Dermis lymphatic vessel endothelial cell (primary cell): ENCODE measurements at places on chromosomes 5 and 9. TPM values are rescaled to one million over a fixed set of nuclear protein-coding genes. Genes with fewer than 3 reads are reported as not detected.

CD274 gene
- 3.7 and 6.9 TPM in 2 replicates for total RNA-seq

SHC3 gene
- total RNA-seq = 0.17 and 0.33 TPM in 2 replicates

ACTL7B gene
- total RNA-seq = under 0.01 TPM in 1 of 2 replicates, not detected in the other

SPINK13 gene
- not detected in 2 replicates for total RNA-seq

PPP1R26 gene
- 9.1 and 10.0 TPM in 2 replicates for total RNA-seq

HMCN2 gene
- total RNA-seq = not detected in 2 replicates

IFNA13 gene
- total RNA-seq = not detected in 2 replicates

ZDHHC21 gene
- total RNA-seq = 9.8 and 11.3 TPM in 2 replicates

ZNF879 gene
- 3.8 and 6.4 TPM in 2 replicates for total RNA-seq

C9 gene
- total RNA-seq = 0.09 and 0.11 TPM in 2 replicates

PITX1 gene
- total RNA-seq = 0.22 TPM in 1 of 2 replicates, not detected in the other

SLC34A3 gene
- total RNA-seq = not detected in 2 replicates

ACTBL2 gene
- under 0.01 TPM in 1 of 2 replicates, not detected in the other for total RNA-seq

ZNF366 gene
- total RNA-seq = 0.11 and 0.17 TPM in 2 replicates

SNX24 gene
- total RNA-seq = 5.0 and 8.8 TPM in 2 replicates

SLIT3 gene
- under 0.01 TPM in 1 of 2 replicates, not detected in the other for total RNA-seq

SIT1 gene
- not detected in 2 replicates for total RNA-seq
